ENCODE measurements at places on chromosomes 1 and 21.

GRCh38 chr1:151888972-151889570 is 20.2 kb downstream of the THEM4 start:
- peak; percentile 12 for DNase-seq

GRCh38 chr1:89064632-89065031 is 376 bp downstream of the GBP1 start:
- DNase-seq = no peak

DNA sequence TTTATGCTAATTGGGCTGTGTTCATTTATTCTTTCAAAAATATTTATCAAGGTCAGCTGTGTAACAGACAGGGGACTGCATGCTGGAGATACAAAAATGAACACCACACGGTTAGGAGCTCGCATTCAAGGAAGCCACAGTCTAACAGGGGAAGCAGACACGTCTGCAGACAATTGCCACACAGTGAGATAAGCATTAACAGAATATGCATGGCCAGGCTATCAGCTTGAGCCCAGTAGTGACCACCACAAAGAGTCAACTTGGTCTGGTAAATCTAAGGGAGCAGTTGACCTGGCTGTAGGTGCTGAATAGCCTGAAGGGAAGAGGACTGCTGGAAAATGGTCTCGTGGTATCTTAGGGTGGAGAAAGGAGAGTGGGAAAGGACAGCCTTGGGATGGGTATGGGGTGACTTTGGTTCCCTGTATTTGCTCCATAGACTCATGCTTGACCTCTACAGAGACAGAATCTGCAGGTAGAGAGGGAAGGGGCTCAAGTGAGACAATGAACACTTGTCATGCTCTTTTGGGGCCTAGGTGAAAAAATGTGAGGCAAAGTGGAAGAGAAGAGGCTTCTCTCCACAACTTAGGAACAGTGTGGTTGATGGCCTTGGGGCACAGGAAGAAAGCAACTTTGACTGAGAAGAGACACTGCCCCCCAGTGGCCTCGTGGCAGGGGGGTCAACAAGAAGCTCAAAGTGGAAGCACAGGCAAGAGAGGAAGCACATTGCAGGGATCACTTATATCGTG is 7.6 kb upstream of the NPL start:
- peak; percentile 54 for DNase-seq

DNA sequence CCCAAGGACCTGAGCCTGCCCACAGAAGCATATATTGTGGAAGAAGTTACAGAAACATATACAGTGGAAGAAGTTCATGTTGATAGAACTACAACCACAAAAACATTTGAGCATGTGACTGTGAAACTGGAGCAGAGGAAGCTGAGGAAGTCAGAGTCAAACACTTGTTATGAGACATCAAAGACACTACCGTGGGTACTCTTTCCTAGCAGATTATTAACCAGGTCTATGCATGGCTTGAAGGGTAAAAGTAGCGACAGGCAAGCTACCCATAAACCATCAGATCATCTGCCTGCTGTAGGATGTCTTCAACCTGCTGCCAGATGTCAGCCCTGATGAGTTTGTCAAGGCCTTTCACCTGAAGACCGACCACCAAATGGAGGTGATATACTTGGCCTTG is 35.8 kb downstream of the IVNS1ABP start:
- peak; percentile 59 for DNase-seq

DNA sequence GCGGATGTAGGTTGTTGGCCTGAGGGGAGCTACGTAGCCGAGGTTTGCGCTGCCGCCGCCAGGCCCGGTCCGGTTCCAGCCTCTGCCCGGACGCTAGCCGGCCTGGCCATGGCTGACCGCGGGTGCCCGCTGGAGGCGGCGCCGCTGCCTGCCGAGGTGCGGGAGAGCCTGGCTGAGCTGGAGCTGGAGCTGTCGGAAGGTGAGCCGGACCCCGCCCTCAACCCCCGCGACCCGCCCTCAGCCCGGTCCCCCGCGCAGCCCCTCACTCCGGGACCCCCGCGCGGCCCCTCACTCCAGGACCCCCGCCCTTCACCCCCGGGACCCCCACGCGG is 299 bp downstream of the DIP2A start:
- no peak for DNase-seq

GRCh38 chr1:43856188-43856587 is 77.4 kb upstream of the ARTN start:
- no peak for DNase-seq
